Esophagus squamous epithelium (tissue), 5 donors: ENCODE measurements at places on chromosomes 2 and 18. TPM values are rescaled to one million over a fixed set of nuclear protein-coding genes. Genes with fewer than 3 reads are reported as not detected.

CDH2 gene
- total RNA-seq = 0.38 TPM

ZEB2 gene
- 22.9 TPM for total RNA-seq

DNA sequence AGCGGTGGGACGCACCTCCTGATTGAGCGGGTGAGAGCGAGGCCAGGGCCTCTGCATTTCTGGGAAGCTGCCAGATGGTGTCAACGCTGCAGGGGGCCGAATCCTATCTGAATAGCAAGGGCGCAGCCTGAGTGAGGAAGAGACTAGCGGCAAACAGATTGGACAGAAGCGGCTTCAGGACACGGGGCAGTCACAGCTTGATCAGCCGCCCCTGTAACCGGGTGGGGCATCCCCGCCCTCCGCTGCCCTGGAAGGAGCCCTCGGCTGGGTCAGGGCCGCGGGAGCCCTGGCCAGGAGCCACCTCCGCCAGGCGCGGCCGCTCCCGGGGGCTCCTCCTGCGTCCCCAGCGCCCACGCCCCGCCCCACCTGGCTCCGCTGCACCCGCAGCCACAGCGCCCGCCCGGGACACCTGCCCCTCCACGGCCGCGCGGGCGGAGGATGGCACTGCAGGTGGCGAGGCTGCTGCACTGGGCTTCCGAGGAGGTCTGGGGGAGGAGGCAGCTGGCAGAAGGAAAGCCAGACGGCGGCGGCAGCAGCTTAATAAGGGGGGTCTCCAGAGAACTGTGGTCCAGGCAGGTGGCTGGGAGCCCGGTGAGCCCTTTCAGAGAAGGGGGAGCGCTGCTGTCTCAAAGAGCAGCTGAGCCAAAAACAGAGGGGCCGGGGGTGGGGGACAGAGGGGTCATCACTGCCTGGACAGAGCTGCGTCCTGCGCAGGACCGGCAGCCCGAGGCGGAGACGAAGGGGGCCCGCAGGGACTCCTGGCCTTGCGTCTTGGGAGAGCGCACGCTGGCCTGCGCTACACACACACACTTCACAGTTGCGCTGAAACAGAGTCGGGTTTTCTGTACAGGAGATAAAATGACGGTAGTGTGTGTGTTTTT, 18.8 kb upstream of the SOX11 start:
- DNase-seq = no peak

- no peak for DNase-seq
Measured at GRCh38 chr2:62257466-62257865, 61.6 kb downstream of the B3GNT2 start.

- no peak for DNase-seq
Measured at GRCh38 chr2:1653956-1654695, 90.2 kb downstream of the PXDN start.

DNA sequence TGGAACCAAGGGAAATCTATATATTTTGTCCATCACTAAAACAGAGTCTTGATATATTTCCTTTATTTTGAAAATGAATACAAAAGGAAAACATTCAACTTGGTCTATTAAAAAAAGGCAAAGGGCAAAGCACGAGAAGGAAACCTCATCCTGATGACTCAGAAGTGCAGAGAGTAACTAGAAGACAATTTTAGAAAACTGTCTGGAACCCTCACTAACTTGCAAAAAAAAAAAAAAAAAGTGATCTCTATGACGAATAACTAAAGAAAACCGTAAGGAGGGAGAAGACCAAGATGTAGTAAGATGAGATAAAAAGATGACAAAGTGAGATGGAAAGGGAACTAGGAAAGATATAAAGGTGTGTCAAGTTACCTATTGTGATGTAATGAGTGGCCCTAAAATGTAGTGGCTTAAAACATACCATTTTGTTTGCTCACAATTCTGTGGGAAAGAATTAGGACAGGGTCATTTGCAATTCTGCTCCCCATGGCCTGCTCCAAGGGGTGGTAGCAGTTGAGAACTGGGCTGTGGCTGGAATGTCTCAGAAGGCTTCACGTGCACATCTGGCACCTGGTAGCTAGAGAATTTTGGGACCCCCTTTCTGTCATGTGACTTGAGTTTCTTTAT, 303.0 kb downstream of the DYSF start:
- no peak for DNase-seq

GRCh38 chr2:180979749-180980105, 678 bp upstream of the UBE2E3 start:
- no peak for DNase-seq

DNA sequence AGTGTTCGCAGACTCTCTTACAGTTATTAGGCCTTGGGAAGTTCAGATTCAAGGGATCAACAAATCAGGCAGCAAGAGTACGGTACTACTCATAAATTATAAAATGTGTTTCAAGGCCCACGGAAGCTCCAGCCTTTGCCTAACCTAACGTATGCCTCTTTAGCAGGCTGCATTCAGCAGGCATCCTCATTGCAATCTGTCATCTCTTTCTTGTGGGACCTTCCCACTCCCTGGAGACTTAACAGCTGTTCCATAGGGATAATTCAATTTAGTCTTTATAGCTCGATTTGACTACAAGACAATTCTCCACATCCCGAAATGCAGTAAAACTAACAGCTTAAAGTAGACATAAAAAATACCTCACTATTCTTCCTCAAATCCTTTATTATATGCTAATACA, 453.7 kb downstream of the CNTNAP5 start:
- DNase-seq = no peak

- DNase-seq = no peak
Measured at GRCh38 chr2:48248251-48248933, 281.6 kb upstream of the STON1 start.

PARD3B gene
- total RNA-seq = 4.4 TPM

DNA sequence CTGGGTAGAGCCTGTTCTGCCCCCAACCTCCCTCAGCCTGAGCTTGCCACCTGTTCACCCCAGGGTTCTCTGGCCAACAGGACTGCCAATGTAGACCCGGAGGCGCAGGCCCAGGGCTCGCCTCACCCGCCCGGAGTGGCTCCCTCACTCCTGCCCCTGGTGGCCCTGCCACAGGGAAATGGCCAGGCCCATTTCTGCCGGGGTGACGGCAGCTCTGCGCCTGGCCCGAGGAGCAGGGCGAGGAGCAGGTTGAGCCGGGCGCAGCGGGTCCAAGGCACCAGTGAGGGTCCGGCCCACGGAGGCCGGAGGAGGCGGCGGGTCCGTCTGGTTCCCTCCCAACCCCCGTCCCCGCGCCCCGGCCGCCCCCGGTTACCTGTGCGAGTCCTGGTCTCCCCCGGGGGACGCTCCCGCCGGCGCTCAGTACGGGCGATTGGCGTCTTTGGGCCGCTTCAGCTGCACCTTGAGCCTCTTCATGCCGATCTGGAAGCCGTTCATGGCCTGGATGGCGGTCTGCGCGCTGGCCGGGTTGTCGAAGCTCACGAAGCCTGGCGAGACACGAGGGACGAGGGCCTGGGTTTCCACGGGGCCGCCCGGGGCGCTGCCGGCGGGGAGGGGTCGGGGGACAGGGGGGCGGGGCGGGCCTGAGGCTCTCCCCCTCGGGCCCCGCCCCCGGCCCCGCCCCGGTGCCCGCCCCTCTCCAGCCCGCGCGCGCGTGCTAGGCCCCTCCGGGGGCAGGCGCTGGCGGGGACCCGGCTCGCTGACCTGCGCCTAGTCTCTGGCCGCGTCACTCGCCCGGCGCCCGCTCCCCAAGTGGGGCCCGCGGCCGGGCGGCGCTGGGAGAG, 312.0 kb downstream of the CELF4 start:
- no peak for DNase-seq

DNA sequence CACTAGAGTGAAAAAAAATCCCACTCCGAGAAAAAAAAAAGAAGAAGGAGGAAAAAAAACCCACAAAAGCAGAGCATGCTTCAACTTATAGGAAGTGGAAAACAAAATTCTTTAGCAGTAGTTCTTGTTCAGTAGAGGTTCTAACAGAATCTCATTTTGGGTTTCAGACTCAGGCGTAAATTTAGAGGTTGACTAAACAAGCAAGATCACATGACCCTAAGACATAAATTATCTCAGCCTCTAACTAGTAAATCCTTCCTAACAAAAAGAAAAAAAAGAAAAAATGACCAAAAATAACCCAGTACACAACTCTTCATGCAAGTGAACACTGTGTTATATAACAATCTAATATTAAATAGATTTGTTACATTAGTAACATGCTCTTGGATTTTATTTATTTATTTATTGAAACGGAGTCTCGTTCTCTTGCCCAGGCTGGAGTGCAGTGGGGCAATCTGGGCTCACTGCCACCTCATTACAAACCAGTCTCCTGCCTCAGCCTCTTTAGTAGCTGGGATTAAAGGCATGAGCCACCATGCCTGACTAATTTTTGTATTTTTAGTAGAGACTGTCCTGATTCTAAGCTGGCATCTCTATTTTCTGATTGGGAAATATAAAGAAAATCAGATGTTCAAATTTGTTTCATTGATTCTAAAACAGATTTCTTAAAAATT, 35.4 kb downstream of the PPP4R3B start:
- no peak for DNase-seq

DNA sequence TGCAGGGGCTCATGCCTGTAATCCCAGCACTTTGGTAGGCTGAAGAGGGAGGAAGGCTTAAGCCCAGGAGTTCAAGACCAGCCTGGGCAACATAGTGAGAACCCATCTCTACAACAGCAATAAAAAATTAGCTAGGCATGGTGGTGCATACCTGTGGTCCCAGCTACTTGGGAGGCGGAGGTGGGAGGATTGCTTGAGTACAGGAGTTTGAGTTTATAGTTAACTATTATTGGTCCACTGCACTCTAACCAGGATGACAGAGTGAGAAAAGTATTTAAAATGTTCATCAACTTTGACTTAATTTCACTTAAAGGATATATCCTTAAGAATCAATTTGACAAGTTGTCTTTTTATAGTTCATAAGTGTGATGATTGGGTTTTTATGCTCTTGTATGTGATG, 14.3 kb upstream of the GPD2 start:
- no peak for DNase-seq

- no peak for DNase-seq
Measured at GRCh38 chr18:35474884-35475283, 22.9 kb downstream of the INO80C start.

IL36B gene
- total RNA-seq = 1.5 TPM
